ENCODE measurements at places on chromosomes 13 and 19.

DNA sequence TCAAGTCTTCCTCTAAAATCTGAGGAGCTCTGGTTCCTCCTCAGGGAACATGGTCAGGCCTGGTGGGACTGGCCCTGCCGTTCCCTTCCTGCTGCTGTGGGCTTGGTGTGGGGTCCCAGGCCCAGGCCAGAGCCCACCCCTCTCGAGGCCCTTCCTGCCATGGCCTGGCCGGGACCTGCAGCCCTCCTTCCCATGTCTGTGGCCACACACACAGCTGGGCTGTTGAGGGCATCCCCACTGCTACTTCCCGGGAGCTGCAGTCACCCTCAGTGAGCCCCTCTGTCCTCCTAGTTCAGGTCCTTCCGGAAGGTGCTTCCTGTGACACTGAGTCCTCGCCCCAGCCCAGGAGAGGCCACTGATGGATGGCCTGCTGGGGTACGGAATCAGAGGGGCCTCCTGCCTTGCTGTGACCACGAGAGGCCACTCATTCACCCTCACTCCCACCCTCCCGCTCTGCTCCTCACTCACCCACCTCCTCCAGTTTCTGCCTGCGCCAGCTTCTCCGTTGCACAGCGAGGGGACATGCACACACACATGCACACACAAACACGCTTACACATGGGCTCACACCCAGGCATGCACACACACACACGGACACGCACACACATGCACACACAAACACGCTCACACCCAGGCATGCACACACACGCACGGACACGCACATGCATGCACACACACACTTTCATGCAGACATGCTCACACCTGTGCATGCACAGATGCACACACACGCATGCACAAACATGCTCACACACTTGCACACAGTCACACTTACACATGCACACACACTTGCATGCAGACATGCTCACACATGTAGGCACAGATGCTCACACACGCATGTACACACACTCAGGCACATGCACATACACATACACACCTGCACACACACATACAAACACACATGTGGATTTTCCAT, 7.3 kb upstream of the MCF2L start:
- DNase-seq, result no peak

- no peak for DNase-seq
Measured at GRCh38 chr13:49820591-49821215, 28.2 kb upstream of the KPNA3 start.

DNA sequence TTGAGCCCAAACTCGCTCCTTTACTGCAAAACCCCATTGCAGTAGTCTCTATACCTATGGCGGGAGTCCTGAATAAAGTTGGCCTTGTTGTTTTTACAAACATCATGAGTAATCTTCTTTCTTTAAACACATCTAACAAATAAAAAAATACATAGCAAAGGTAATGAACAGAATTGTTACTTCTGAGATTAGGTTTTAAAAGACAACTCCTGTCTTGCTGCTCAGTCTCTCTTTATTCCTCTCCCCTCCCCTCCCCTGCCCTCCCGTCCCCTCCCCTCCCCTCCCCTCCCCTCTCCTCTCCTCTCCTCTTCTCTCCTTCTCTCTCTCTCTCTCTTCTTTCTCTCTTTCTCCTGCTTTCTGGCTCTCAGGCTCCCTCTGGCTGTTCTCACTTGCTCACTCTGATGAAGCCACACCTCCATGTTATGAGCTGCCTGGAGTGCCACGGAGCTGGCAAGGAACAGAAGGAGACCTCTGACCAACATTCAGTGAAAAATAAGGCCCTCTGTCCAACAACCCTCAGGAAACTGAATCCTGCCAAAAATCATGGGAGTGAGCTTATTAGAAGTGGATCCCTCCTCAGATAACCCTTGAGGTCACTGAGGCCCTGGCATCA, 300.7 kb upstream of the MIR17HG start:
- DNase-seq, result no peak

DNA sequence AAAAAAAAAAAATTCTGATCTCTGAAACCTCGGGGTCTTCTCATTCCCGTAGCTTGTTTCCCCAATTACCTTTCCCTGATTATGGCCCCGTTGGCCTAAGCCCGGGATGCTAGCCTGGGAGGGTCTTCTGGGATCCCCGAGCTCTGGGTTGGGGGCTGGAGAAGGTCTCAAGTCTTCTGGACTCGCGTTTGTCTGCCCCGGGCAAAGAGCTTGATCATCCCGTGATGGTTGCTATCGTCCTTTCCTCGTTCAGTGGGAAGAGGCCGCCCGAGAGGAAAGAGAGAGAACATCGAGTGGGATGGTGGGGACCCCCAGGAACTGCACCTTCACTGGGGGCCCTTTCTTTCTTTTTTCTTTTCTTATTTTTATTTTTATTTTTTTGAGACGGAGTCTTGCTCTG, 2.4 kb downstream of the GNA15 start:
- no peak for DNase-seq

- DNase-seq, result no peak
Measured at GRCh38 chr19:11247391-11247790, 8.0 kb downstream of the ANGPTL8 start.

DNA sequence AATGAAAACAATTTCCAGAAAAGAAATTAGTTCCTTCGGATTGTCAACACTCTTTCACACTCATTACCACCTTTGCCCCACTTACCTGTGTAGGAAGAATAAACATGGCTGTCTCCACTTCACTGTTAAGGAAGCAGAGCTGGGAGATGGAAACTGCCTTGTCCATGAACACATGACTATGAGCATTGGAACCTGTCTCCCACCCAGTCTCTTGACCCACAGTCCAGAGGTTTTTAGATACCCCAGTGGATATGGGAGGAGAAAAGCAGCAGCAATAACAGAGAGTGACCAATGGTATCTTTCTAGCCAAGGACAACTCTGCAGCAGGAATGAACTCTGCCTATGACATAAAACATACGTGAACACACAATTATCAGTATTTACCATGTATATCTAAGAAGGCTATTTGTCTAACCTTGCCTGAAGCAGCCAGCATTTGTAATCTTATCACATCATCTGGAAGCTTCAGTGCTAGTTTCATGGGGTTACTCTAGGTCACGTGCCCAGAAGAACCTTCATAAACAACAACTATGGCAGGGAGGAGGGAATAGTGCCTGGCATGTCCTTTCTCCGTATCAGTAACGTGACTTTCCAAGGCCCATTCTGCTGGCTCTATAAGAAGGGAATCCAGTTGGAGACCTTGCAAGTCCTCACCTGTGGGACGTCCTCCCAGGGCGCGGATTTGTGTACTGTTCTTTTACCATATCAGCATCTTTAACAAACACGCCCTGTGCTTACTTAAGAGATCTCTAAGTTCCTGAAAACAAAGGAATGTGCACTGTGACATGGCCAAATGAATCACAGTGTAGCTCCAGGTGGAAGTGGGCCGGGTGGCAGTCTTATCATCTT, 221.8 kb upstream of the UBL3 start:
- no peak for DNase-seq

- DNase-seq, result no peak
Measured at GRCh38 chr13:95485045-95485517, 67.4 kb upstream of the CLDN10 start.

DNA sequence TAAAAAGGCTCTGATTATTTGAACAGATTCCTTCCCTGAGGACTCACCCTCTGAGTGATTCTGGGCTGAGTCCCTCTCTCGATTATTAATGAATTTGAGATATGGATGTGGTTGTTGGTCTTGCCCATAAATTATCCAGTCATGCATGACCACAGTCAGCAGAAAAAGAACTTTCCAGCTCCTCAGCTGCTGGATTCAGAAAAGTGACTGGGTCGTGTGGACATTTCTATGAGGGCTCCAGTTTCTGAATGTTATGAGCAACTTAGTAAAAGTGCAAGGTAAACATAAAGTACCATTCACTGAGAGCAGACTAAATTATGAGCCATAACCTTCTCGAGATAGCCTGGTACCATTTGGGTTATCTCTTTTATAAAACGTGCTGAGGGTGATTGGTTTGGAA, 100.1 kb upstream of the CLDN10 start:
- DNase-seq, result no peak

GRCh38 chr13:108270442-108270841, 924 bp downstream of the TNFSF13B start:
- no peak for DNase-seq

GRCh38 chr13:66040506-66040905, 1189.6 kb downstream of the PCDH9 start:
- no peak for DNase-seq

- no peak for DNase-seq
Measured at GRCh38 chr19:5683177-5683886, 2.5 kb downstream of the HSD11B1L start.

DNA sequence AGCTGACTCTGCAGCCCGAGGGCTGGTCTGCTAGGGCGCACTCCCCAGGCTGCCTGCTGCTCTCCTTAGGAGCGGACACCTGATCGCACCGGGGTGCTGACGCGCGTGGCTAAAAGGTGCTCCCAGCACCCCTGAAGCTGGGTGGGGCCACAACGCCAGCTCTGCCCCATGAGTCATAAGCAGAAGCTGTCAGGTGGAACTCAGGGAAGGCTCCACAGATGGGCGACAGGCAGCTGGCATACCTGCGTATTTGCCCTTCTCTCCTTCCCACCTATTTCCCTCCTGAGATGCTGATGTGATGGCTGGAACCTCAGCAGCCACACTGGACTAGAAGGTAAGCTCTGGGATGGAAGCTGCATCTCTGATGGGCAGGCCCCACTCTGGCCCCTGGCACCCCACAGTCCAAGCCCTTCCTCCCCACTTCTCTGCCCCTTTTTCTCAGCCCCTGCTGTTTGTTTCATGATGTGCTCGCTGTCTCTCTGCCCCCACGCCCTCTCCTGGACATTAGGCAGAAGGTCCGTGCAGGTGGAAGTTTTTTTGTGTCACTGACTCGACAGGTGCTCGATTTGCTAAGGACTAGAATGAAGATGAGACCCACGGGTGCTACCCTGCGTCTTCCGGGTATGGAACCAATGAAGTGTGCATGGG, 30.3 kb upstream of the CACTIN start:
- DNase-seq, result no peak

DNA sequence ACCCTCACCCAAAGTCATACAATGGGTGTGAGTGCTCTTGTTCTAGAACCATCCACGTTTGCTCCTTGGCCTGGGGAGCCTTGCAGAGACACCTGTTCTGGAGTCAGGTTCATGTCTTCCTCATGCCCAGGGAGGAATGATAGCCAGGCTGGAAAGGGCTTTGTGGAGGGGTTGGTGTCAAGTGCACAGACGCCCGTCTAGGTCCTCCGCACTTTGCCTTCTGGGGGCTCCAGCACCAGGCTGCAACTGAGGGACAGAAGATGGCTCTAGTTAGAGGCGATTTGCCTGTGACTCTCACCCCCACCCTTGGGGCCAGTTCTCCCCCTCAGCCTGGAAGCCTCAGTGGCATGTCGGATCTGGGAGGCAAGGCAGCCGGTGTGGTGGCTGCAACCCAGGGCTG, 47.2 kb upstream of the ZNF536 start:
- no peak for DNase-seq

DNA sequence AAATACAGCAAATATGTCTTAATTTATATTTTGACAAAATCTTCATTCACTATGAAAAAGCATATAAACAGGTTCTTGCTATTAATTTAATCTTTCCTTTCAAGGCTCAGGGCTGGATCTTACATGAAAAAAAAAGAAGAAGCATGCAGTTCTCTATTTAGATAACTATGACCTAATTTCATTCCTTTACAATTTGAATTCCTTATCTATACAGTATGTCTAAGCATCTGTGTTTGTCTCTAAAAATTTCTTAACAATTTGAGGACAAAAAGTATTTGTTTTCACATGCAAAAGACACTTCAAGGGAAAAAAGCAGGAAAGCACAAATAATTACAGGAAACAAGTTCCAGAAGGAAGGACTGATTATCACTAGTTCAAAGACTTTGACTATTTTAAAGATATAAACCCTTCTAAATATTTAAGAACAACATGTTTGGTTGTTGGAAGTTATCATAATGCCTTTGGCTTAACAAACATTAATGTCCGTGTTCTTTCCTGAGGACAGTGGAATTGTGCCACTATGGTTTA, 157.5 kb downstream of the TBC1D4 start:
- no peak for DNase-seq

GRCh38 chr19:13868663-13869062, 8.3 kb upstream of the NANOS3 start:
- no peak for DNase-seq

- no peak for DNase-seq
Measured at GRCh38 chr19:49084206-49085019, 838 bp upstream of the SNRNP70 start.

DNA sequence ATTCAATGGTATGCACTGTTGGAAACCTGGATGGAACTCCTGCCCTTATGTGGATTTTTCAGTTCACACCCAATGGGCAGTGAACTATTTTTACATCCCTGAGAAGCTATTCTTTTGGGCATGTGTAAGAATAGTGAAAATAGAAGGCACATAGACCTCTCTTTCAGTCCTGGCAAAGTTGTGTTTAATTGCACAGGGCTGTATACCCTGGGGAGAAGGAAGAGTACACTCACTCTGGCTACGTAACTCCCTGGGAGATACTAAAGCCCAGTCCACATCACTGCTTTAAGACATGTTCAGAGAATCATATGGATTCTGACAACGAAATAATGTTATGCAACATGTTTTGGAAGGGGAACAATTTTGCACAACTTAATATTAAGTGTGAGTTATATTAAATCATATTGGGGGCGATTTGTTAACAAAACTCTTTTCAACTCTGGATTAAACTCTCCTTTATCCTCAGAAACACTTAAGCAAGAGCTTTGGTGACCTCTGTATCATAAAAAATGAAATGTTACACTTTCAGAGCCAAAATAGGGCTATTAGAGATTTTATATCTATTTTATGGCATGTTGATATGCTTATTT, 166.1 kb downstream of the DCT start:
- no peak for DNase-seq

DNA sequence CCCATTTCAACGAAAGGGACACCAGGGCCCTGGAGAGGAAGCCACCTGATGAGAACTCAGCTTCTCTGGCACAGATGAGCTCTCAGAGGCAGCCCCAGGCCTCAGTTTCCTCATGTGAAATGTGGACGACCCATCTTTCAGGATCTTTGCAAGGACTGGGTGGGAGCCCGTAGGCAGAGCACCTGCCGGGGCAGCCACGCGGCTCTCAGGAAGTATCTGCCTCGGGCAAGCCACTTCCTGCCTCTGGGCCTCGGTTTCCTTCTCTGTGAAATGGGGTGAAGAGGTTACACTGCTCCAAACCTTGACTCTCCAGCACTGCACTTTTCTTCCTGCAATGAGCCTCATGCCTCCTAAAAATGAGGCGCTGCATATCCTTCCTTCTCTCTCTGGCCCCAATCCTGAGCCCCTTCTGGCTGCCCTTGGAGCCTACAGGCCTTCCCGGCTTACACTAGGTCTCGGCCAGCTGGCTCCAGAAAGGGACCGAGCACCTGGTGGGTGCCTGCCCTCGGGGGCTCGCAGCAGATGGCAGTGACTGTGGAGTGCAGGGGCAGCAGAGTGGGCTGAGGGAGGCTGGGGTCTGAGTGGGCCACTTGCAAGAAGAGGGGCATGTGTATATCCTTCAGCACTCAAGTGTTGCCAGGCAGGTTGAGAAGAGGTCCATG, 3.5 kb downstream of the SSBP4 start:
- peak; percentile 69 for DNase-seq
